Activated CD4-positive, alpha-beta T cell treated with anti-CD3 and anti-CD28 coated beads, Interleukin-2, Interleukin-6, amounts not matched to agents 100 ng/mL and 50 ng/mL, durations not matched to agents 16 hours and 8 hours (primary cell): ENCODE measurements at places on chromosomes 1 and 21.

- no peak for DNase-seq
These were observed 117.7 kb downstream of the EIF4G3 start for GRCh38 chr1:21059021-21059420.

DNA sequence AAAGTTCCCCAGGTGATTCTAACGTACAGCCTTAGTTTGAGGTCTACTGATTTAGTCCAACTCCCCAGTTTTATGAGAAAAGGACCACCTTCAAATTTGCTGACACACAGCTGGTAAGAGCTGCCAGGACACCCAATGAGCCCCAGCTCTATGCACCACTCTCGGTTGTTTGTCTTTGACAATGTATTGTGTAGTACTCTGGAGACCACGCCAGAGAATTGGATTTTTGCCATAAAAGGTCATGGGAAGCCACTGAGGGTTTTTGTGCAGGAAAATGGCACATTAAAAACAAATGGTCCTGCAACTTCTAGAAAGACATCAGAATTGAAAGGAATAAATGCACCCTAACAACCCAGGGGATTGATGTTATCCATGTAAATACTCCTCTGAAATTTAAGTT, 7.1 kb upstream of the IER5 start:
- DNase-seq = no peak

DNA sequence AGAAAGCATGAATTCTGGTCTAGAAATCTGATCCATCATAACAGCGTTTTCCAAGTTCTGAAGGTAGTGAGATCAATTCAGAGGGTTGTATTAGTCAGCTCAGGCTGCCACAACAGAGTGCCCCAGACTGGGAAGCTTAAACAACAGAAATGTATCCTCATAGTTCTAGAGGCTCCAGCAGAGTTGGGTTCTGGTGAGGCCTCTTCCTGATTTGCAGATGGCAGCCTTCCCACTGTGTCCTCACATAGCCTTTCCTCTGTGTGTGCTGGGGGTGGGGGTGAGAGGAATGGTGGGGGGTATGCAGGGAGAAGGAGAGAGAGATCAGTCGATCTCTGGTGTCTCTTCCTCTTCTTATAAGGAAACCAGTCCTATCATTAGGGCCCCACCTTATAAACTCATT, 15.1 kb downstream of the ZBTB8B start:
- DNase-seq = no peak

- DNase-seq = no peak
These were observed 56.7 kb downstream of the PKN2 start for GRCh38 chr1:88740784-88741183.

- peak; percentile 78 for DNase-seq
These were observed at the start of gene MX2 for GRCh38 chr21:41361786-41362604. TSS of gene MX2 (plus strand) at chr21:41362027. CDS start at chr21:41376907, 14,880 bp downstream.

- peak; percentile 81 for DNase-seq
These were observed 15.2 kb downstream of the BCAN start for GRCh38 chr1:156656806-156657740.

- no peak for DNase-seq
These were observed 73.3 kb upstream of the TINAGL1 start for GRCh38 chr1:31502926-31503511.

DNA sequence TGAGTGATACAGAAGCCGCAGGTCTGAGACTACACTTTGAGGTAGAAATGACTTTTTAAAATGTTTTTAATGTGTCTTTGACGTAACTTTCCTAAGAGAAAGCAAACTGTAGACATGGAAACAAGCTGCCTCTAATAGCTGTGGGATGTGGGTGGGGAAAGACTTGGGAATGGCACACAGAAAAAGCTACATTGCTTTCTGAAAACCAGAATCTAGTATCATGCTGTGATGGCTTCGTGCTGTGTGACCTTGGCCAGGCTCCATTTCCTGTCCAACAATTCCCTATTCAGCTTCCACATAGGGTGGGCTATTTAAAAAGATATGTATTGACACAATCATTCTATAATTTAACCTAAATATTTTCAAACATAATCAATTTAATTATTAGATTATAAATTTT, 909.1 kb downstream of the NCAM2 start:
- no peak for DNase-seq

DNA sequence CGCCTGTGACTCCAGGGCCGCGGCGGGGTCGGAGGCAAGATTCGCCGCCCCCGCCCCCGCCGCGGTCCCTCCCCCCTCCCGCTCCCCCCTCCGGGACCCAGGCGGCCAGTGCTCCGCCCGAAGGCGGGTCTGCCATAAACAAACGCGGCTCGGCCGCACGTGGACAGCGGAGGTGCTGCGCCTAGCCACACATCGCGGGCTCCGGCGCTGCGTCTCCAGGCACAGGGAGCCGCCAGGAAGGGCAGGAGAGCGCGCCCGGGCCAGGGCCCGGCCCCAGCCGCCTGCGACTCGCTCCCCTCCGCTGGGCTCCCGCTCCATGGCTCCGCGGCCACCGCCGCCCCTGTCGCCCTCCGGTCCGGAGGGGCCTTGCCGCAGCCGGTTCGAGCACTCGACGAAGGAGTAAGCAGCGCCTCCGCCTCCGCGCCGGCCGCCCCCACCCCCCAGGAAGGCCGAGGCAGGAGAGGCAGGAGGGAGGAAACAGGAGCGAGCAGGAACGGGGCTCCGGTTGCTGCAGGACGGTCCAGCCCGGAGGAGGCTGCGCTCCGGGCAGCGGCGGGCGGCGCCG, at the start of gene SIM2:
TSS of gene SIM2 (plus strand) at position 135 of the 565 bp plus-strand sequence. CDS start 632 bp downstream, outside the sequence.
- DNase-seq = no peak

DNA sequence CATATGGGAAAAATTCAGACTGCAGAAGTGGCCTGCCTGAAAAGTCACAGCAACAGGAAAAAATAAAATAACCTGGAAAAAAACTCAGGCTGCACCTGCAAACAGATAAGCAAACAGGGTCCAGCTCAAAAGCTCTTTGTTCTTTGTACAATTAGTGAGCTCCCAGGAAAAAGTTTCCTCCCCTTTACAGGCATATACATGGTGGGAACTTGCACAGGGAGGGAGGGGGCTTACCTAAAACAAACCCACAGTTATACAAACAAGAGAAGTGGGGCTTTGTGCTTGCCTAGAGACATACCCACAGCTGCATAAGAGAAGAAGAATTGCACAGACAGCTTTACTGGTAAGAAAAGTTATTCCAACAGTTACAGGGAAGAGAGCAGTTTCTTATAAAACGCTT, 31.7 kb upstream of the COG2 start:
- no peak for DNase-seq

DNA sequence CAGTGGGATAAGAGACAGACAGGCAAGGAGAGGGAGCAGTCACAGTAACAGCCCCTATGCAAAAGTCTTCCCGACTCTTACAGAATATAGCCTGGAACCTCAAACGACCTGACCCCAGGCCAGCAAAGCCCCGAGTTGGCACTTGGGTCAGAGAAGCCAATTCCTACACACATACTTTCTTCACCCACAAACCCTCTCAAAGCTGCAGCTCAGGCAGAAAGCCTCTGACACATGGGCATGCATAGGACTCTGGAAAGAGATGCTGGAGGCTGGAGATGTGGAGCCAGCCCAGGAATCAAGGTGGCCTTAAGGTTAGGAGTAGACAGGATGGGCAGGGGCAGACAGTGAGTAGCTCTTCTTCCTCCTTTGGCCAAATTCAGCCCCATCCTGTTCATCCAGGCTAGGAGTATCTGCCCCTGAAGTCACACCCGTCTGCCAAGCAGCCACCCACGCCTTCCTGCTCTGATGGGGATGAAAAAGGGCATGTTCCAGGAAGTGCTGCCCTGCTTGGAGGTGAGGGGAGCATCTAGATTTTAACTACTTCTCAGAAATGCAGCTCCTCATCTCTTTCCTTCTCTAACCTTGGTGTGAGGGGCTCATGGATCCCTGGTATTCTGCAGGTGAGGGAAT, 7.8 kb downstream of the SLC41A1 start:
- DNase-seq = peak; percentile 65

GRCh38 chr1:101316256-101316655, 79.4 kb downstream of the S1PR1 start:
- DNase-seq = no peak
